Muscle of leg (tissue), 16 donors: ENCODE measurements at places on chromosomes 5 and 9. TPM values are rescaled to one million over a fixed set of nuclear protein-coding genes. Genes with fewer than 3 reads are reported as not detected.
A peak's percentile ranks its signal among the peaks of the same experiment; 100 is the strongest.

The FOXB2 gene
- not detected for polyA plus RNA-seq

GRCh38 chr9:130472184-130472705 lies 27.5 kb downstream of the ASS1 start:
- DNase-seq: no peak

GRCh38 chr5:154698763-154699162 lies 56.4 kb upstream of the LARP1 start:
- DNase-seq: no peak

- DNase-seq: no peak
Observed at GRCh38 chr9:71355884-71356283, 234.5 kb upstream of the TRPM3 start.

DNA sequence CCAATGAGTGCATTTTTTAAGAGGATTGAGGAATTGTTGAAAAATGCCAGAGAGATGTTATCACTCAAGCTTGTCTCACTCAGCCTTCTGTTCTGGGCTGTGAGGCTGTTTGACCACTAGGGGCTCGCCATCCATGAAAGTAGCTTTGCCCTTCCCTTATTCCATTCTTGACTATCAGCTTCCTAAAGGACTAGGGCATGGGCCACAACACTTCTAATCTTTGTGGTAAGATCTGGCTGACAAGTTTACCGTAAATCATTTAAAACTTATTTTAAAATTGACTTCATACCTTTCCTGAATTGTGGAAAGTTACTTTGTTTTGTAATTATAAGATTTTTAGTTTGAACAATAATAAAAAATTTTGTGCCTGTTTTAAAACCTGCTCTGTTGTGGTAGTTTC lies 49.5 kb downstream of the TJP2 start:
- DNase-seq: peak; percentile 26

The PCDHGC3 gene
- polyA plus RNA-seq: 115 TPM

The SLC27A6 gene
- 1.00 TPM for polyA plus RNA-seq

GRCh38 chr5:53779541-53779981 lies 219.1 kb downstream of the NDUFS4 start:
- peak; percentile 42 for DNase-seq

The TRIM36 gene
- 2.7 TPM for polyA plus RNA-seq
